Right renal pelvis (tissue), 4 donors: ENCODE measurements at places on chromosomes 5 and 9. TPM values are rescaled to one million over a fixed set of nuclear protein-coding genes. Genes with fewer than 3 reads are reported as not detected.

Gene ZBTB26
- polyA plus RNA-seq, result 23.1 TPM

Gene ADAMTS16
- 67.2 TPM for polyA plus RNA-seq

Gene ARHGEF39
- polyA plus RNA-seq, result 9.4 TPM

Gene C5orf46
- not detected for polyA plus RNA-seq

Gene CATSPER3
- 1.1 TPM for polyA plus RNA-seq

DNA sequence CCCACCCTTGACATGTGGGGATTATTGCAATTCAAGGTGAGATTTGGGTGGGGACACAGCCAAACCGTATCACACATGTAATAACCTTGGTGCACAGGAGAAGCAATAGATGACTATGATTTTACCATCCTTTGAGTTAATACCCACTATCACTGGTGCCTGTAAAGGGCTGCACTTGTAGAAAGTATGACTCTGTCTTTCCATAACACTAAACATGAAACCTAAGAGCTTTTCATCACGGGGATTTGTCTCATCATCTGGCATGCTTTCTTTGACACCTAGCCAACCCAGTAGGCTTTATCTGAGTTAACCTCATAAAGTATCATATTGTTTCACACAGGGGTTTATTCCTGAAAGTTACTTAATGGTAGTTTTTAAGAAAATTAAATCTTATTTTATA is 188.9 kb upstream of the TNC start:
- no peak for DNase-seq

GRCh38 chr9:14395317-14396082 is 81.6 kb upstream of the NFIB start:
- DNase-seq, result no peak

DNA sequence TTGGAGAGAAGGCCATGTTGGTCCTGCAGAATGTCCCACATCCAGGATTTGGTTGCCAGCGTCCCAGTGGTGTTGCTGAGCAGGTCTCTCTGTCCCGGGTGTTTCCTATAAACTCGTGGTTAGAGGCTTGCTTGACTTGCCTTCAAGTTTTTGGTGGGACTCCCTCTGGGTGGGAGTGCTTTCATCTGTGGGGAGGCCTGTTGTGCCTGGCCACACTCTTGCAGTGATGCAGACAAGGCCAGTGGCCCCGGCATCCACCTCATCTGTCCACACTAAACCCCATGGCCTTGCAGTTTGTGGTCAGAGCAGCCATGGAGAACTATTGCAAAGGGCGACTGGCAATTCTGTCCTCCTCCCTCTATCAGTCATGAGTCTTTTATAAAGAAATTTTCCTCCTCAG is 71.8 kb downstream of the PHF2 start:
- no peak for DNase-seq

DNA sequence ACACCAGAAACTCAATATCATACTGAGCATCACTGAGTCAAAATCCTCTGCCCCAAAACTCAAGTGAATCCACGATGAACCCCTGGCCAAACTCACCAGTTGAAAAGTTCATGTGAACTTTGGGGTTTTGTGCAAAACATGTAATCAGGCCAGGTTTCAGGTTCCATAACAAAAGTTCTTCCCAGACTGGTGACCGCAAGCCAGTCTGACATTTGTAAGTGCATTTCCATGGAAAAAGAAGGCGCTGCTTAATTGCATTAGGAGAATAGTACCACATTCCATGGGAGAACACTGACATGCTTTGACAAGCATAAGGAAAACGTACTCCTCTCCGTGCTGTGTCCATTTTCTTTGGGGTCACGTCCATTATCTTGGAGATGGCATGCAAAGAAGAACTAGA is 567.0 kb downstream of the BNC2 start:
- no peak for DNase-seq

GRCh38 chr9:78296201-78296892 is 578 bp upstream of the PSAT1 start:
- DNase-seq, result no peak

DNA sequence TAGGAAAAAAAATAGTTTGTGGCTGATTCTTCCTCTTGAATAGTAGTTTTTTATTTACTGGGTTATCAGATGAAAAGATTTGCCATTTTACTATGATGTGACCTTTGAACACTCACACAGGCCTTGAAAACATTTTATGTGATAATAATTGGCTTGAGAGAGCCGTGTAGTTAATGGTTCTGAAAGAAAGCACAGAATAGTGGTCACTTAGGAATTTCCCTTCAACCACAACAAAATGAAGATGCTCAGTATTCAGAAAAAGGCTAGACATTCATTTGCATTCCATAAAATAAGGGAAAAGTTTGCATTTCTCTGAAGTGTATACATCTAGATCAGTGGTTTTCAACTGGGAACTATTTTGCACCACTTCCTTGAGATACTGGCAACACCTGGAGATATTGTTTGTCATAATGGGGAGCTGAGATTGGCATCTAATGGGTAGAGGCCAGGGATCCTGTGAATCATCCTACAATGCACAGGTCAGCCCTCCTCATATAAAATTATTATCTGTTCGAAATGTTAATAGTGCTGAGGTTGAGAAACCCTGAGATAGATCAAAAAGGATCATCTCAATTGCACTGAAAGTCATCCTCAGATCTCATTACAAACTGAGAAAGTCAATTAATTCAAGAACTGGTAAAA is 446.4 kb upstream of the CCNG1 start:
- no peak for DNase-seq

DNA sequence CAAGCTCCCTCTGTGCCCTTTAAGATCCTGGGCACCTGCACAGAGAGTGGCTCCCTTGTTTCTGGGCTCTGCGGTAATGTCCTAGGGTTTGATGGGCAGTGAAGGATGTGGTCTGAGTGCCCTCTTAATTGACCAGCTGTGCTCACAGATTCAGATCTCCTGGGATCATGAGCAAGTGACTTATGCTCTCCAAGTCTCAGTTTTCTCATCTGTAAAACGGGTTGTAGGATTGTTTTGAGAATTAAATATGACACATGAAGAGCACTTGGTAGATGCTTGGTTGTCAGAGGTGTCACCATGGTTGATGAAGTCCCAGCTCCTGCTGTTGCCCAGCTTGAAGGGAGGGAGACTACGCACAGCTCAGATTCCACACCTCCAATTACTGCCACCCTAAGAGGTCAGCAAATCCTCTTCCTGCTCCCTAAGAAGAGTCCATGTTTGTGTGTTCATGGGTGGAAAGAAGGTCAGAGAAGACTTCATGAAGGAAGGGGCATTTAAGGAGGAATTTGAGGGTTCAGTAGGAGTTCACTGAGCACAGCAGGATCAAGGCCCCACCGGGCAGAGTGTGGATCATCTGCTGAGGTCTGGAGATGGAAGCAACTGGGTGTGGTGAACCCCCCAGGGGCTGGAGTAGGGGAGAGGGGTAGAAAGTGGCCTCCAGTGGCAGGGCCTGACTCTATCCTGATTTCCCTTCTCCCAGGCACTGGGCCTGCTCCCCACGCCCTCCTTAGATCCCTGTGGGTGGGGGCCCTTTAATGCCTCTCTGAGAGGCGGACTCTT is 1.4 kb upstream of the PSD2 start:
- DNase-seq, result no peak

DNA sequence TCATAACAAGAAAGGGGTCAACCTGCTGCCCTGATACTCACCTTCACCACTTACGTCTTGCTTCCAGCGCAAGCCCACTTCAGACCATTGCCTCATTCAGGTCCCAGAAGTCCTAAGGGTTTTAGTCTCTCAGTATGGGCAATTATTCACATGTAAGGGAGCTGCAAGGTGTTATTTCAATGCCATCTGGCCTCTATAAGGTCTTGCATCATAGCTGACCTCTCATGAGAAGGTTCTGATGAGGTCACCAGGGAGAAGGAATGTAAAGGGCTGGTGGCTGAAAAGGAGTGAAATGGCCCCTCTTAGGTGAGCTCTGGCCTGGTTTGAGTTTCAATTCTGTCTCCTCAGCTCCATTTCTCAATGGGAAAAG is 1.5 kb upstream of the MARCHF3 start:
- DNase-seq, result no peak

GRCh38 chr9:121692606-121693387 is 41.4 kb downstream of the DAB2IP start:
- no peak for DNase-seq

DNA sequence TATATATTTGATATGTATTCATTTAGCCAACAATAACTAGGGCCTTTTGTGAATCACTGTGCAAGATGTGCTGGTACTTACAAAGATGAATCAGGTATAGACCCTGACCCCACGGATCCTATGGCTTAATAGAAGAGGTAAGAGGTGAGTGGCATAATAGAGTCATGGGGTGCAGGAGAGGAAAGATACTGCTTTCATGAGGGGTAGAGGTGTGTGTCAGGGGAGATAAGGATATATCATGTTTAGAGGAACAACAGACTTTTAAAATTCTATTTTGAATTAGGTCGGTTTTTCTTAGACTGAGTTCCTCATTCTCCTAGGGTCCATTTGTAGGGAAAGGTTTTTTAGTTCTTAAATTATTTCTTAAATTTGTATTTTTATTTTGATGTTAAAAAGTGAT is 27.8 kb downstream of the ZCCHC7 start:
- DNase-seq, result no peak

DNA sequence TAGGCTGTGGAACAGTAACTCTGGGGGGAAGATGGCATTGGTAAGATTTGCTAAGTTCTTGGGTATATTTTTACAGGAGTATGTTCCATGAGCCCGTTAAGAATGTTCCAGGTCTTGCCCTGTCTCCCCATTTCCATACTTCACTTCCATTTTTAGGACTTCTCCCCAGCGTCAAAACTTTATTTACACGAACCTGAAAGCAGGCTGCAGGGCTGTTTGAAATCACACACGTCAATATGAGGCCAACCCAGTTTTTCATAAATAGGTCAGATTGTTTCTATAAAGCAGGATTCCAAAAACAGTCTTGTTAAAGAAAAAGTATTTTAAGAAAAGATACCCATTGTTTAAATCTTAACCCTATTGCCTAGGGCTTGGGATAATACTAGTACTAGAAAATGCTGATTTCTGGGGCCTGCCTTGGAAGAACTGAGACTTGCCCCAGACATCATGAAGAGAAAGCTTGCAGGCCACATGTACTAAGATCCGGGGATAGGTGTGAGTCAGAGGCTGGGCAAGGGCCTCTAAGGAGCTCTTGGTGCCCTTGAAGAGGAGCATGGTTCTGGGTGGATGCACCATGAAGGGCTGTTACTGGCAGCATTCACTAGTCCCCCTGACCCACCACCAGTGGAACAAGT is 24.2 kb downstream of the TRIO start:
- DNase-seq, result no peak

- DNase-seq, result no peak
These were observed 385.9 kb upstream of the TLE4 start for GRCh38 chr9:79185866-79186265.

- no peak for DNase-seq
These were observed 42.8 kb downstream of the TEX10 start for GRCh38 chr9:100309992-100310391.

DNA sequence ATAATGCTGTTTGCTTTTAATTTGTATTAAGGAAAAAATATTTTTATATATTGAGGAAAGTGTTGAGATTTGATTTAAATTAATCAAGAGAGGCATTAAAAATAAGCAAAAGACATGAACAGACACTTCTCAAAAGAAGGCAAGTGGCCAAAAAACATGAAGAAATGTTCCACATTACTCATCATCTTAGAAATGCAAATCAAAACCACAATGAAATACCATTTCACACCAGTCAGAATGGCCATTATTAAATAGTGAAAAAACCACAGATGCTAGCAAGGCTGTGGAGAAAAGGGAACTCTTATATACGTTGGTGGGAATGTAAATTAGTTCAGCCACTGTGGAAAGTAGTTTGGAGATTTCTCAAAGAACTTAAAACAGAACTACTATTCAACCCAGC is 45.9 kb downstream of the RANBP17 start:
- DNase-seq, result no peak

DNA sequence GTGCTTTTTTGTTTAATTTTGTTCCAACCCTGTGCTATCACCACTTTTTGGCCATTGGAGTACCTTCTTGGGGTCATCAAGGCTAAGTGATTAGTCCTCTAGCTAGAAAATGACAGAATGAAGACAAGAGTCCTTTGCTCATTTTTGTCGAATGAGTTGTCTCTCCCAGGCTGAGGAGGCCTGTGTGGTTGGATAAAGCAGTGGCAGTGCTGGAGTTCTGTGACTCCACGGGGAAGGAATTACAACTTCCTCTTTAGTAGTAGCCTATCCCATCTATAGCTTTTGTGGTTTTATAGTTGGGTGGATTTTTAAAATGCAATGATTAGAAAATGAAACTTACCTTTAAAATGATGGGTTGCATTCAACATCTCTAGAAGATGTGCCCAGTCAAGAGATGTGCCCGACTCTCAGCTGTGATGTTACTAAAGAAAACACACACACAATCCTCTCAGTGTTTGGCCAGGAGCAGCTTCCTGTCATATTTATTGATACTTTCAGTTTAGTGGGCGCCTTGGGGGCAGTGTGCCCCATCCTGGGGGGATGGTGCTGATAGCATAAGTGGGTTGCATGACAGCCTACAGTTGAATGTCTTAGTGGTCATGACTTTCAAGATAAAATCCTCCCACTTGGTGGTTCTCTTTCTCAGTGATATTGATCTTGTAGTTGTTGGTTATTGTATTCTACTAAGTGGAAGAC is 11.9 kb downstream of the OTULINL start:
- DNase-seq, result no peak

DNA sequence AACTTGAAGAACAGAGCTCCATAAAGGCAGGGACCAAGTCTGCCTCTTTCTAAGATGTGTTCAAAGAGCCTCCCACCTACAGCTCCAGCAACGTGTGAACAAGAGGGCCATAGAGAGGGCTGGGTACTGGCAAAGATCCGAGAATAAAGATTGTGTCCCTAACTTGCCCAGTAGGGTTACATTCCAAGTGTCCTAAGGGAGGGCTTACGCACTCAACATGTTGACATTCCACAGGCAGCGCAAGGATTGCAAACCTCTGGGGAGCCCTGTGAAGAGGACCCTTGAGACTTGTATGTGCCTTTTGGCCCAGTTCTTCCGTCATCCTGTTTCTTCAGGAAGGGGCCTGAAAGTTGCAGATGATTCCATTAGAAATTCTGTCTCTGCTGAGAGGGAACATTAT is 48.2 kb upstream of the ENTREP1 start:
- no peak for DNase-seq

GRCh38 chr5:150062216-150062922 is 24.0 kb downstream of the CSF1R start:
- DNase-seq, result no peak
